ENCODE measurements at places on chromosomes 12 and 14. TPM values are rescaled to one million over a fixed set of nuclear protein-coding genes. Genes with fewer than 3 reads are reported as not detected.

The ITPK1 gene
- total RNA-seq = 15.3 TPM

The ERH gene
- 189 TPM for total RNA-seq

The ZDHHC22 gene
- not detected for total RNA-seq

The KRT79 gene
- not detected for total RNA-seq

The RBMS2 gene
- 38.0 TPM for total RNA-seq

The AGAP2 gene
- 0.28 TPM for total RNA-seq

The DAO gene
- not detected for total RNA-seq

The NYNRIN gene
- total RNA-seq = 1.7 TPM

The ASIC1 gene
- total RNA-seq = 1.6 TPM

The PEBP1 gene
- 129 TPM for total RNA-seq

The FAM186B gene
- 0.28 TPM for total RNA-seq

The DYNLL1 gene
- total RNA-seq = 709 TPM

The RFX4 gene
- total RNA-seq = not detected

The SERPINA10 gene
- not detected for total RNA-seq

The DDX11 gene
- 10.8 TPM for total RNA-seq

The BBOF1 gene
- total RNA-seq = 1.6 TPM

The PTHLH gene
- 0.83 TPM for total RNA-seq

All from IMR-90 (cell line).